ENCODE measurements at places on chromosomes 6 and 20.

DNA sequence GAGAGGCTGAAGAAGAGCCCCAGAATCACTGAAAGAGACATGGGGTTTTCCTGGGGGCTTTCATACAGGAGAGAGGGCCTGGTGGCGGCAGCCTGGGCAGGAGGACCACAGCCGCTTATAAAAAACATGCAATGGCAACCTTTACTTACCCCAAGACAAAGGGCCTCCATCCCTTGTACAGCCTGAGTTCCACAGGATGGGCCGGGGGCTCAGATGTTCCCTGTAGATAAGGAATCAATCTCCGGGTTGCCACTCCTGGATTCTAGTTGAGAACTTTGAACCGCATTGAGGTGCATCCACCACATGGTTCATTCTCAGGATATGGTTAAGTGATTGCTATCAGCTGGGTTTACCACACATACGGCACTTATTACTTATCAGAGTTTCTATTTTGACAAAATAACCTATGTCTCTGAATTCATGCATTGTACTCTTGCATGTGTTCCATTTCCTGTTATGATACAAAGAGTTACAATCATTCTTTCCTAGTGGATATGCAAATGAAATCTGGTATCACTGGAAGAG, 677.6 kb downstream of the KIF16B start:
- no peak for DNase-seq

DNA sequence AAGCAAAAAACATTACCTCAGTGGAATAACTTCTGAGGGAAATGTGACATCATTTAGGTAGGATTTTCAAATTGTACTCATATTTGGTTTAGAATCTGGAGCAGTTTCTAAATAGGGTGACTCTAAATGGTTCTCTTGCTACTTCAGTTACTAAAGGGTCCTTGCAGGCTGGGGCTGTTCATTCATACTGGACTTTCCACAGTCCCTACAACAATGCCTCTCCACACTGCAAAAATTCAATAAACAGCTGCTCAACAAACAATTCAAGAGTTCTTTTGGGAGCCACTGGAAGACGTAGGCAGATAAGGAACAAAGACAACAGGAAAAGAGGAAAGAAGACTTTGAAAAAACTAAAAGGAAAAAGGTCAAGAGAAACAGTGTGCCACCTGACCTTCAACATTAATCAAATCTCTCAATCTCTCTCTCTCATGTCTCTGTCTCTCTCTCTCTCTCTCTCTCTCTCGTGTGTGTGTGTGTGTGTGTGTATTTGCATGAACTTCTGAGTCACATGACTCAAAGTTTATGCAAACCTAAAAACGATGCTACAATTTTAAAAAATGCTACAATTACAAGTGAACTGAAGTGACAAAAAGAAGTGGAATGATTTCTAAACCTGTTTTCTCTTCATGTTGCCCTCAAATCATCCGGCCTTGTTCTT, 14.5 kb downstream of the NOL7 start:
- no peak for DNase-seq

DNA sequence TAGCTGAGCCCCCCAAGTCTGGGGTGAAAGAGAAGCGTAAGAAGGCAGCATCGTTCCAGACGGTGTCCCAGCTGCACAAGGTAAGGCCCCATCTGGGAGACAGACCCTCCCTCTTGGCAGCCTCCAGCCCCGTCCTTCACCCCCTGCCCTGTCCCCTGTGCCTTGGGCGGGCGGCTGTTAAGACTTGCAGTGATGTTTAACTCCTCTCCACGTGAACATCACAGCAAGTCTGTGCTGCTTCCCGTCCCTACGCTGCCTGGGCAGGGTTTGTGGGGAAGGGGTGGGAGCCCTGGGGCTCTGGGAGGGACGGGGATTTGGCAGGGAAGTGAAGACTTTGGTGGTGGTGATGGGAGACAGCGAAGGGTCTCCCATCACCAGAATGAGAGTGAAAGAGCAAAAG, 34.6 kb downstream of the MYH7B start:
- DNase-seq, result no peak

- peak; percentile 41 for DNase-seq
Measured at GRCh38 chr20:25247000-25247517, 826 bp upstream of the PYGB start.

DNA sequence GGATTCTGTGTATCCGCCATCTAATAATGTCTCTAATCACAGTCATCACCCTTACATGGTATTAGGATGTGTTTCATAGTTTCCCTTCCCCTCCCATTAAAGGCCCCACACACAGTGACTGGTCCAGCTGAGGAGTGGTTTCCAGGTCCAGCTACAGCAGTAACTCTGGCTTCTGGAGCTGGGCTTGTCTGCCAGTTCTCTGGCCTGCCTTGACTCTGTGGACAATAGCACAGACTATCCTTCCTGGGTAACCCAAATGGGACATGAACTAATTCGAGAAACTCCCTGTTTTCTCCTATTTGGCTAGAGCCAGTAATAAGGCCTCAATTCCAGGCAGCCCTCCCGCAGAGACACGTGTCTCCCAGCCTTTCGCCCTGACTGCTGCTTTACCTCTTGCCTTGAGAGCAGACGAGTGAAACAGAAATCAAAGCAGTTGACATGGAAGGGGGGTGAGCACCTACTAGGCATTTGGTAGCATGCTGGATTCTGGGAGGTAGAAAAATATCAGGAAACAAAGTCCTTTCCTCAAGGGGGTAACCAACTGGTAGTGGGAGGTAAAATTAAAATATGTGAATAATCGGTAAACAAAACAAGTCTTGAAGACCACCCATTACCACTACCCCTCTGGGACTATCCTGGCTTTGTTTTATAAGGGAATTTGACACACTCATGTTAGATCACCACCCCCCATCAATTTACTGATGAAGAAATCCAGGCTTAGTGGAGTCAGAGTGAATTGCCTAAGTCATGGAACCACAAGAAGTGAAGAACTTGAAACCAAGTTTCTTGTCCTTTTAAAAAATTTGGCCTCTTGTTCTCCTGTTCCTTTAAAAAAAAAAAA, 1.2 kb downstream of the TRAF3IP2 start:
- peak; percentile 14 for DNase-seq

DNA sequence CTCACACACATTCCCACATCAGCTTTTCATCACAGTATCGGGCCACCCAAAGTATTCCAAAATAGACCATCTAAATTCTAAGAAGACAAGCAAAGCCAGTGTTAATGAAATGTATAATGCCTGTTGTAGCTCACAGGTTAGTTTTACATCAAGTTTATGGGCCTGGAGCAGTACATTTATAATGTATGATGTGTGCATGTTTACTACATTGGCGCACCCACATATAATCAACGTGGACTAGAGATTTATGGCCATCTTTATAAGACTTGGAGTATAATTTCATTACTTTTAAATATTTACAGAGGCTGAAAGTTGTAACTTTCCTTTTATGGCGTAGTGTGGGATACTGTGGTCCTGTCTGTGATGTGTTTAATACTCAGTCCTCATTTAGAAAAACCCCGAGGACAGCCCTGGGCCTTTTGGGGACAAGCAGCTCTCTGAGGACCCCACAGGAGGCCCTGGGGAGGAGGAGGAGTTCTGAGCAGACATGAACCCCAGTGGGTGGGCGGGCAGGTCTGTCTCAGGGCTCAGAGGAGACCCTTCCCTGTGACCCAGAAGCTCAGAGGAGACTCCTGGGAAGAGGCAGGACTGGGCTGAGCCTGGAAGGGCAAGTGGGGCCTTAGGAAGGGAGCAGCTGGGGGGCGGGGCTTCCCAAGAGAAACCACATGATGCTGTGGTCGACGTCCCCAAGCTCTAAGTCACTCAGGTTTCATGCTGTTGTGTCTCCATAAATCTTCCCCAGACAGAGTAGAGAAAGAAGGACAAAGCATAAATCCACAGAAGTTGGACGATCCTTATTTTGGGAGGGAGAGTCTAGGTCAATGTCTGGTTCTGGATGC, 232.1 kb downstream of the PREX1 start:
- DNase-seq, result no peak

Measured in activated naive CD4-positive, alpha-beta T cell treated with anti-CD3 and anti-CD28 coated beads for 36 hours (primary cell).